ENCODE measurements at places on chromosomes 5 and 9.

DNA sequence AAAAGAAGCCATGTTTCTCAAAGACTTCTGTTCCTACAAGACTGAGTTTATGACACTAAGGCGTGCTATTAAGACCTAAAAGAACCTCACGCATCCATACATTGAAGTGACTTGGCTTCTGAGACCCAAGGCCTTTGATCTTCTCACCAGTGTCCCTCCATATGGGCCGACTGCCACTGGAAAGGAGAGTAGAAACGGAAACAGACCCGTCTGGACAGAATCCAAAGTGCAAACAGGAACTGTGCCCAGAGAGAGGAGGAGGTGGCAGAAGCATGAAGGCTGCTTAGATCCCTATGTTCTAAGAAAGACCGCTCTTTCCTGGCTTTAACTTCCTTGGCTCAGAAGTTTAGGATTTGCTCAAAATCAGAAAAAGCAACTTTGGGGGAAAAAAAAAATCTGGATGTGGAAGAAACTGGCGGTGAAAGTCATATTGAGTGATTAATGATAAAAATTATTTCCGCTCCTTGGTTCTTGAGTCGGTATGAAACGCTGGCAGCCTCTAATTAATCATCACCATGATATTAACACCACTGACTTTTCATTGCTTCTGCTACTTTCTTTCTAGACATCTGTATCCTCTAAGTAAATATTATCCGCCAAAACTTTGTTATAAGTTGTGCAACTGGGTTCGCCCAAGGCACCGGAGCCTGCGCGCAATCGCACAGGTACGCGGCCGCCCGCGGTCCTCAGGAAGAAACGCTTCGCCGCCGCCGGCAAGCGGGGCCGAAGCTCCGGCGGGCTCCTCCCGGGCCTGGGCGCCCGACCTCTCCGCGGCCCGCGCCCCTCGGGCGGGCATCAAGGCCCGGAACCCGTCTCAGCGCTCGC lies 726 bp downstream of the DAP start:
- DNase-seq, result peak; percentile 54

DNA sequence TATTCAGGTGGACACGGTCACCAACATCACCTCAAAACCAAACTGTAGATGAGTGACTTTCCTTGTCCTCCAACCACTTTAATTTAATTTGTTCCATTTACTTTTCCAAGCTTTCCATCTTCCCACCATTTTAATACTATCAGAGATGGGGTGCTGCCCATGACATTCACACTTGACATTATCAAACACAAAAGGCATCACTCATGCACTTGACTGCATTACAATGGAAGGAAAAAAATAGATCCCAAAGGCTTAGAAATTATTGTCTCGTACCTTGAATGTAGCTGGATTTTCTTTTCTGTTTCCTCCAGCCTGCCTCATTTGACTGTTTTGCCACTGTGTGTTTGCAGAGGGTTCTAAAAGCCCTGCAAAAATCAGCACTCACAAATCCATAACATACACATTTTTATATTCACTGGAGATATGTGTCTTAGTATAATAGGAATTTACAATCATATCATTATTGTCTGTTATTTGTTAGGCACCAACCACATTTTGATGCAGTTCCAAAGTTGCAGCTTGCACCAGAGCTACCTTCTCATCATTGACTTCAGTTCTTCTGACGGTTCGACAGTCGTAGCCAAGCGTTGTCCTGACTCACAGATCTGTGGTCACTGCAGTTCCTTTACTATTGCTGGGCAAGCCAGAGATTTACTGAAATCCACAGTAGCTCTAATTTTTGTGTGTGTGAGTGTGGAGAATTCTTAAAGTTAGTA lies 712.3 kb upstream of the WWC1 start:
- DNase-seq, result no peak

GRCh38 chr5:146799231-146799630 lies 79.3 kb downstream of the PPP2R2B start:
- no peak for DNase-seq

DNA sequence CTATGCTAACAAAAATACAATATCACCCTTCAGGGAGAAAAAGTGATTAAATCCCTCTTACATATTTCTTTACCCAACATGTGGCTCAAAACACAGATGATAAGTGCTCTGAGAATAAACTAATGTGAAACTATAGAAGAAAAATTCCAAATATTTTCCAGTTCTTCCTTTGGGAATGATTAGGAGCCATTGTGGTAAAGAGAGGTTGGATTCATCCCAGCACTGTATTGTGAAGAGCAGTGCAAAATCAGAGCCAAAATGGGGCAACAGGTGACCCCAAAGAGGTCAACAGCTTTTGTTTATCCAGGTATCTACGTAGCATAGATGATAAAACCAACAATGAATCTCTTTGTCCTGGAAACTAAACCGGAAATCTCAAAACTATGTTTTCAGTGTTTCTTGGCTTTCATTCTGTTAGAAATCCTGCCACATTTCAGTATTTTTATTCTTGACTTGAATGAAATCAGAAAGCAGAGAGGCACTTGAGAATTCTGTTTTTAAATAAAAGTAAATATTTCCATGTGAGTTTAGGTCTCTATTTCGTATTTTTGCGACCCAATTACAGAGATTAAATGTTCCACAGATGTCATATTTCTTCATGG lies 120.4 kb upstream of the FST start:
- no peak for DNase-seq

GRCh38 chr5:6567835-6568234 lies 65.0 kb downstream of the NSUN2 start:
- no peak for DNase-seq

DNA sequence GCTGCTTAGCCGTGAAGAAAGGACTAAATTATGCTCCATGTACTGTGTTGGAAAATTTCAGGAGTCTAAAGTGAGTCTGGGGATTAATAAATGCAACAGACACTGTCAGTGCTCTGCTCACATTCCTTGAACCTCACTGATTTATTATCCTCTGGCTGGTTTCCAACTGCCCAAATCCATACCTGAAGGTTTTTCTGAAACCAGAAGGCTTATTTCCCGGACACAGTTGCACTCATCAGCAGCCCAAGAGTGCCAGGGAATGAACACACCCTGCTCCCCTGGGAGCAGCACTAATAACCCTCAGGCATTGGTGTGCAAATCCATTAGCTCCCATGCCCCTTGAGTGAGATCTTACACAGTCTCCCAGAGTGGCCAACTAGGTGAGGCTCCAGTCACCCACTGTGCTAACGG lies 38.7 kb downstream of the F2R start:
- no peak for DNase-seq

- no peak for DNase-seq
Observed at GRCh38 chr9:86732514-86733171, 214.7 kb downstream of the GAS1 start.

GRCh38 chr9:110619831-110620230 lies 40.3 kb upstream of the SVEP1 start:
- DNase-seq, result no peak

Measured in stimulated activated CD8-positive, alpha-beta memory T cell treated with anti-CD3 and anti-CD28 coated beads, Interleukin-4, amount 100 ng/mL, for 48 hours (primary cell).